ENCODE measurements at places on chromosomes 1 and 21.

DNA sequence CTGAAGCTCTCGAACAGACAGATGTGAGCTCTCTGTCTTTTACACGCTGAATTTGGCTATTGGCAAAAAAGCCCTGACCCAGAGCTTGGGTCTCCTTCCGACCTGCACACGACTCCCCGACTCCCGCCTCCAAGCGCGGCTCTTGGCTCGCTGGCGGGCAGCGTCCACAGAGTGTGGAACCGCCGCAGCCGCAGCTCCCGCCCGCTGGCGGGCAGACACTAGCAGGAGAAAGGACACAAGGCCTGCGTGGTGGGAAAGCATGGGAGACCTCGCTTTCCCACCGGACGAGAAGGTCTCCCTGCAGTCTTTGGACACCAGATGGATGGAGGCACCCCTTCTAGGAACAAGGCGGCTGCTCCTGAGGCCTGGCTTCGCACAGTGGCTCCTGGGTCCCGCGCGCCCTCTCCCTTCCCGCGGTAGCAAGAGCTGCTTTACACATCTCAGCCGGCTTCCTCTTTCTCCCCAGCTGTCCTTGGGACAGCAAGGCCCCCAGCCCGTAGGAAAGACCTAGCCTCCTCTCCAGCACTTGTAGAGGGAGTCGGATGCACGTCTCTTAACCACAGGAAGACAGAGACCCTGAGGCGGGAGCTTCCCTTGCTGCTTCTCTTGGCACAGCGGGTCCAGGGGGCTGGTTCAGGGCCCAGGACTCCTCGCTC, 92.1 kb downstream of the PRKAB2 start:
- no peak for DNase-seq

GRCh38 chr1:190376044-190376443, 101.6 kb downstream of the BRINP3 start:
- no peak for DNase-seq

GRCh38 chr1:90074137-90074536, 79.2 kb downstream of the ZNF326 start:
- DNase-seq, result no peak

DNA sequence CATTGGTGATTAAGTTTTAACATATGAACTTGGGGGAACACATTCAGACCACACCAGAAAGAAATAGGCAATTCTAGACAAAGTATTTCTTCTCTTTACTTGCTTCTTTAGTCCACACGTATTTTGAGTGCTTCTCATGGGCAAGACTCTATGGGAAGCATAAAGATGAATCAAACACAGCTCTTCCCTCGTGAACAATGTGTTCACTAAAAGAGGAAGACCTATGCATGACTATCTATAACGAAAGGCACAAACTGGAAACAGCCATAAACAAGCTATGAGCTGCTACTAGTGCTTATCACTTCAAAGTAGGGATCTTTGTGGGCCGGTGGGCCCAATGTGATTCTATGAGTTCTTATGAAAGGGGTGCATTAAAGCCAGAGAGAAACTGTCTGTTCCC, 53.0 kb upstream of the PRDX6 start:
- DNase-seq, result no peak

GRCh38 chr1:7362947-7363346, 408.1 kb upstream of the VAMP3 start:
- DNase-seq, result no peak

- DNase-seq, result no peak
Measured at GRCh38 chr1:207787776-207788175, 35.9 kb downstream of the CD46 start.

- DNase-seq, result no peak
Measured at GRCh38 chr1:7069931-7070330, 284.7 kb downstream of the CAMTA1 start.

DNA sequence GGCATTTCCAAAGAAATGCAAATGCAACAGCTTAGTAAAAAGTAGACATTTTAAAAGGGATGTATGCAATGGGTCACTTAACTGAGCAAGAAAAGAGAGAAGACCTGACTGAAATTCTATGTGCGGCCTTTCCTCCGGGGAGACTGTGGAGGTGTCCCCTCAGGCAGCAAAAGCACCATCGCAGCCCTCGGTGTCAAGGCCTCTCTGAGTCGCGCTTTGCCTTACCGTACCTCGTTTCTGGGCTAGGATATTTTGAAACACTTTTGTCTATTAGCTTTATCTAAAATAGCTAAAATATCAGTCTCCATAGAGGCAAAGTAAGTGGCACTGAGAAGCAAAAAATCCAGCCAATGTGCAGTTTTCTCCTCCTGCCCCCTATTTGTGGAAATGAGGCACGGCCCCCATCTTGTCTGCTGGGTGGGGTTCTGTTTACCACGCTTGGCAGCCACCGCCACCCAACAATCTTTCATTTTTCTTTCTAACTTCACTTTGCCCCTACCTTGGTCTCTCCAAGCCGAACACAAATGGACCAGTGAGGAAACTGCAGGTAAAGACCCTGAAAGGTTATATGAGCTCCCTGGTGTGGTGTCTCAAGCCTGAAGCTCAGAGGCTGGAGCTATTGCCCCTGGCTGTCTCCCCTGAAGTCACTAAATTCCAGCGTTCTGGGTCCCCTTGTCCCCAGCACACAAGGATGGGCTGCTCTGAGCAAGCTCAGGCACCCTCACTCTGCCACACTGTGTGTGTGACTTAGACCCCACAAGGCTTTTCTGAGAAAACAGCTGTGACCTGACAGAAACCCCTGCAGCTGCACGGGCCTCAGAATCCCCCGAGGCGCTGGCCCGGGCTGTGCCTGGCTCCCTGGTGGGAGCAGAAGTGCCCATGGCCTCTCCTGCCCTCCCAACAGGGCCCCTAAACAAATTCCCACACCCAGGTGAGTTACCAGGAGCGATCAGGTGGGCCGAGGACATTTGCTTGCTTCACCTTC, 1.6 kb downstream of the CD247 start:
- no peak for DNase-seq

DNA sequence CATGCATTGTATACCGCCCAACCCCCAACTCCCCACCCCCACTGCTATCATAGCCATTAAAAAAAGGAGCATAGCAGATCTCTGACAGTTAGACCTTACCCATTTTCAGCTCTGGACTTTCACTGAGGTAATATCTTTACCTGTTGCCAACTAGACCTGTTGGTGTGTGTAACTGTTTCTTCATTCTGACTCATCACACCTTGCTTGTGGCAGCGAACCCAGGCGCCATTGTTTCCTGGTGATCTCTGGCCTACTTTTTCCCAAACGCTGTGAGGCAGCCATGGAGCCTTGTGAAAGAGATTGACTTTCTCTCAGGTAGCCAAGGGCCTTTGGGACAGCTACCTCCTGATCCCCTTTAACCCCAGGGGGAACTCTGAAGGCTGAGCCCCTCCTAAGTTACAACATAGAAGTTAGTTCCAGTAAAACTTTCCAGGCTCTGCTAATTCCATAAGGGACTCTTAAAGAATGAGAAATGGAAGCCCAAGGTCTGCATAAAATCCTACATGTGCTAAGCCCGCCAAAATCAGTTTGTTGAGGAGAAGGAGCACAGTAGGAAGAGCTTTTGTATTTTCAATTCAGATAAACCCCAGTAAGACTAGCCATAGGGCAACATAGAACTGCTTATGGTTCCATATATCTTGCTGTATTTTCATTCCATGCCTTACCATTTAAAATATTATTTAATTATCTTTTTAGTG, 196.1 kb upstream of the CAMK1G start:
- DNase-seq, result no peak

DNA sequence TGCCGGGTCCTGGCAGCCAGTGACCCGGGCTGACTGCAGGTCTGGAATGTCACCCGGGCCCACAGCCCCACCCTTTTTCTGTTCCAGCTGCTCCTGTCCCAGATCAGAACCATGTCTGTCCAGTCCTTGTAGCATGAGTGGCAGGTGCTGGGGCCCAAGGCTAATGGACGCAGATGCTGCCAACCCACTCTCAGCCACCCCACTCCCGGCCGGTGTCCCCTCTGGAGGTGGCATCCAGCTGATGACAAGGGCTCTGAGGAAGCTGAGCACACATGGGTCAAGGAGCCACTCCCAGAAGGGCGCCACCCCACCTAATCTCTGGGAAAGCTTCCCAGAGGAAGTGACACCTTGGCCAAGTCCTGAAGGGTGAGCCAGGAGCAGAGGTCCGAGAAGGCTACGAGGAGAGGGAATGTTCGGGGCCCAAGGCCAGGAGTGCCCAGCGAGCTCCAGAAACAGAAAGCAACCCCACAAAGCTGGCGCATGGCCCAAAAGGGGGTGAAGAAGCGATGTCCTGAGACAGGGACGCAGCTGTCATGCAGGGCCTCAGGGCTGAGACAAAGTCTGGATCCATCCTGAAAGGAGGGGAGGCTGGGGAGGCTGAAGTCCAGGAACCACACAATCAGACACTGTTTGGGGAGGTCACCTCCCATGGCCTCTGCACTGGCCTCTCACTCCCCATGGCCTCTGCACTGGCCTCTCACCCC, 39.5 kb downstream of the ACOT7 start:
- no peak for DNase-seq

DNA sequence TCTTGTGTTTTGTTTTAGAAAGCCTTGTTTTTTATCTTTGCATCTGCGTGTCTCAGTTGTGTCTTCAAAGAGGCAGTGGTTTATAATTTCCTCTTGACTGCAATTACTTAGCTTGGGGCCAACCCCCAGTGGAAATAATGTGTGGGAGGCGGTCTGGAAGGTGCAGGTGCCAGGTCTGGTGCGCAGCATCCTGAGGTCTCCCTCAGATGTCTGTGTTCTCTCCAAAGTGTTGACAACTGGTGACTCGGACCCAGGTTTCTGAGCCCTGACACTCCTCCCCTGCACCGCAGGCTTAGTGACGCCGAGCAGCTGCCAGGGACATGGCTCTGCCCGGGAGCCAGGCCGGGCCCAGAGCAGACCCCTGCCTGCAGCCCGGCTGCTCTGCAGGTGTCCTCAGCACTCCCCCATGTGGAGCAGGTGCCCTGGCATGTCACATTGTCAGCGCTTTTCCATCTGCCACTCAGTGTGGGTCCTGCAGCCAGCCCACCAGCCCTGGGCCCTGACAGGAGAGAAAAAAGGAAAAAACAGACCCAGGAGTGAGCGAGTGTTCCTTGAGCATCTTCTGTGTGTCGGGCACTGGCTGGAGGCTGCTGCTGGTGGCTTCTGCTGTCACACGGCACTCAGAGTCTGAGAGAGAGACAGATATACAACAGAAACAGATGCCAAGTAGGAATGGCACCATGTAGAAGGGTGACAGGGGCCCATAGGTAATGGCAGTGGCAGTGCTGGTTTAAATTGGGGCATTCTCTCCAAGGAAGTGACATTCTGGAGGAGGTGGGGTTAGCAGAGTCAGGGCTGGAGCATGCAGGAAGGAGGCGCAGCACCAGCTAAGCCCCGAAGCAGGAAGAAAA, 24.8 kb upstream of the SELENON start:
- no peak for DNase-seq

DNA sequence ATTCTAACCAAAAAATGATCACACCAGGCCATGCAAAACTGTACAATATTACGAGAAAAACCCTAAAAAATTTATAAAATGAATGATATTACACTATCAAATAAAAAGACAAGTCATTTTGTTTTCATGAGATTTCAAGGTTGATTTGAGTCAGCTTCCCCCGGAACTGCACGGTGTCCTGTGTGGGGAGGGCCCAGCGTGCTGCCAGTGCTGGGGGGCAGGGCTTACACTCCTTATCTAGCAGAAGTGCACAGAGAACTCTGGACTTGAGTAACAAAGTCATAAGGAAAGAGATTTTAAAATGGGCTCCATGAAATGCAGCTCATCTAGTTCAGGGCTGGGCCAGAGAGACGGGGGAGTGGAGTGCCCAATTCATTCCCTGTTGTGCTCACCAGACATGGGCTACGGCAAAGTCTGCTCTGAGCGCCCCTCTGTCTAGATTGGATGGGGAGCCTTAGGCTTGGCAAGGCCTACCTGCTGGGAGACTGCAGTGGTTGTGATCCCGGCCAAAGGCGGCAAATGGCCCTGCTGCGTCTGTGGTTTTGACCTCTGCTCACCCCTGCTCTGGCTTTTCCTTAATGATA, 50.1 kb downstream of the COQ8A start:
- DNase-seq, result no peak

- no peak for DNase-seq
Measured at GRCh38 chr1:45723248-45723930, 27.1 kb downstream of the IPP start.

DNA sequence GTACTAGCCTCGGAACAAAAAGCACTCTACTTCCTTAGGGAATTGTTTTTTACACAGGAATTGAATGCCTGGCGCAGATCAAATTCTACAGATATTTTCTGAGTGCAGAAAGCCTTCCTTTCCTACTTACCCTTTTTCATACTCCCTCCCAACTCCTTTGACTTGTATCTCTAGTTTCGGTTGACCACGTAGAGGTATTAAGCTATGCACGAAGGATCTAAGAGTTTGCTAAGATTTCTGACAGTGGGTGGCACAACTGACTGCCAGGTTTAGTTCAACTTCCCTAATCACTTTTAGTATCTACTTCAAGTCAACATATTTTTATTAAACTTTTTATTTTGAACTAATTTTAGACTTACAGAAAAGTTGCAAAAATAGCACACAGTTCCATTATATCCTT, 5.0 kb downstream of the TOR1AIP2 start:
- no peak for DNase-seq

DNA sequence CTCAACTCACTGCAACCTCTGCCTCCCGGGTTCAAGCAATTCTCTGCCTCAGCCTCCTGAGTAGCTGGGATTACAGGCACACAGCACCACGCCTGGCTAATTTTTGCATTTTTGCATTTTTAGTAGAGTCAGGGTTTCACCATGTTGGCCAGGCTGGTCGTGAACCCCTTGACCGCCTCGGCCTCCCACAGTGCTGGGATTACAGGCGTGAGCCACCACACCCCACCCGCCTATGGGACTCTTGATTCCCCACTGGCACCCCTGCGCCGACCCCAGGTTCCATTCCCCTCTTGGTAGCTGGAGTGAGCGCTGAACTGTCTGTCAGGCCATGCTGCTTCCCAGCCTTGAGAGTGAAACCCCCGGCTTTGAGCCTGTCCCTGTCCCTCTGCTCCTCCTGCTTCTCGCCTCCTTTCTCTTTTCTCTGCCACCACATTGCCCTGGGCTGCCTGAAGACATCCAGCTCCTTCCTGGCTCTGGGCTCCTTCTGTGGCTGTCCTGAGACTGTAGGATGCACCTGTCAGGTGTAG, 48.8 kb downstream of the IER5 start:
- DNase-seq, result no peak

DNA sequence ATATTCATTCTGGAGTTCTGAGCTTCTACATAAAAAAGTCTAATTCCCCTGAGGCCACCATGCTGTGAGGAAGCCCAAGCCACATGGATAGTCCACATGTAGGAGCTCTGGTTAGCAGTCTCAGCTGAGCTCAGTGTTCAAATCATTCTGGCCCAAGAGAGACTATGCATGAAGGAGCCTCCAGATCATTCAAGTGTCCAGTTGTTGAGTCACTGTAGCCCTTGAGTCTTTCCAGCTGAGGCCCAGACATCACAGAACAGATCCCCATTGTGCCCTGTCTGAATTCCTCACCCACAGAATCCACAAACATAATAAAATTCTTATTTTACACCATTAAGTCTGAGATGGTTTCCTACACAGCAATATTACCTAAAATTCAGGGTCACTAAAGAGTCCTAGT, 107.0 kb upstream of the NGF start:
- DNase-seq, result no peak

DNA sequence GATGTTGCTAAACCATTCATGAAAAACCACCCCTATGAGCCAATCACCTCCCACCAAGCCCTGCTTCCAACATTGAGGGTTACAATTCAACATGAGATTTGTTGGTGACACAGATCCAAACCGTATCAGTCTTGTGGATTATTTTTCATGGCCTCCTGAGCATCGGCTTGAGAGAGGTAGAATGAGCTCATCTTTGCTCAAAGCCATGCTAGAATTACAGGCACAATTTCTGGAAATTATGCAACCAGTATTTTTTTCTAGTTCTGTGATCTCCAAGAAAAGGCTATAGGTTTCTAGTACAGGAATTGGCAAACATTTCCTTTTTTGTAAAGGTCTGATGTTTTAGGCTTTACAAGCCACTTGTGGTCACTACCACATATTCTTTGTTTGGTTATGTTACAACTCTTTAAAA, 219.4 kb downstream of the DUSP10 start:
- DNase-seq, result no peak

Measured in umbilical cord (tissue), 2 donors.